Activated T-cell treated with anti-CD3 and anti-CD28 coated beads, Interleukin-2, amount 50 U/mL, for 72 hours (primary cell): ENCODE measurements at places on chromosomes 2 and 18. TPM values are rescaled to one million over a fixed set of nuclear protein-coding genes. Genes with fewer than 3 reads are reported as not detected.

DNA sequence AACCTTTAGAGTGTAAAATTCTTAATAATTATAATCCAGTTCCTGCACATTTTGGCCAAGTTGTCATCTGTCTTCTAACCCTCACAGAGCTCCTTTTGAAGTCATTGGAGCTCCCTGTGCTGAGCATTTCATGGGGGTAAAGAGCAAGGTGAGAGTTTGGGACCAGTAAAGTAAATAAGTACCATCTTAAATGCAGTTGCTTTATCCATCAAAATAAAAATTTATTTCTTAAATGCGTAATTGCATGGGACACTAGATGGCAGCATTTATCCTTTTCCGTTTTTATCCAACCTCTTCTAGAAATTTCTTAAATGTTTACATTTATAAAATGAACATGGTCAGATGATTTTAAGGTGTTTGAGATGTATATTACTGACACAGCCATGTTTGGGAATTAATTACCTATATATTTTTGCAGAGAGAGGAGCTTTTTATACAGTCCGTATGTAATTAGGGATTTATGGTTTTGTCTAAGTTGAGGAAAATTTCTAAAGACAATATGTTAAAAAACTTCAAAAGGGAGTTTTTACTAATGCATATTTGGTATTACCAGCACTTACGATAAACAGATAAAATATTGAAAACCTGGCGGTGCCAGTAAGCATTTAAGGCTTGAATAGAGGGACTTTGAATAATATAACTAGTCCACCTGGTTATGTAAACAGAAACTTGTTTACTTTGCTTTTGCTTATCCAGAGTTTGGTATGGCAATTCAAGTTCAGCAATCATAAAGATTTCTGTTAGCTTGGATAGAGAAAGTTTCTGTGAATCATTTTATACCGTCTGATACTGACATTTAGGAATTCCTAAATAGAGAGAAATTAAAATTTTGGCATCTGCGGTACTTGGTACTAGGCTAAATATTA is 54.5 kb downstream of the ACSL3 start:
- no peaks in the 10 kb centered on the region for H3K27me3 ChIP-seq
- no peak for DNase-seq
- H3K27ac ChIP-seq, result no peak overlapping the region
- peaks cover 30% of the 10 kb centered on the region for H3K4me1 ChIP-seq

DNA sequence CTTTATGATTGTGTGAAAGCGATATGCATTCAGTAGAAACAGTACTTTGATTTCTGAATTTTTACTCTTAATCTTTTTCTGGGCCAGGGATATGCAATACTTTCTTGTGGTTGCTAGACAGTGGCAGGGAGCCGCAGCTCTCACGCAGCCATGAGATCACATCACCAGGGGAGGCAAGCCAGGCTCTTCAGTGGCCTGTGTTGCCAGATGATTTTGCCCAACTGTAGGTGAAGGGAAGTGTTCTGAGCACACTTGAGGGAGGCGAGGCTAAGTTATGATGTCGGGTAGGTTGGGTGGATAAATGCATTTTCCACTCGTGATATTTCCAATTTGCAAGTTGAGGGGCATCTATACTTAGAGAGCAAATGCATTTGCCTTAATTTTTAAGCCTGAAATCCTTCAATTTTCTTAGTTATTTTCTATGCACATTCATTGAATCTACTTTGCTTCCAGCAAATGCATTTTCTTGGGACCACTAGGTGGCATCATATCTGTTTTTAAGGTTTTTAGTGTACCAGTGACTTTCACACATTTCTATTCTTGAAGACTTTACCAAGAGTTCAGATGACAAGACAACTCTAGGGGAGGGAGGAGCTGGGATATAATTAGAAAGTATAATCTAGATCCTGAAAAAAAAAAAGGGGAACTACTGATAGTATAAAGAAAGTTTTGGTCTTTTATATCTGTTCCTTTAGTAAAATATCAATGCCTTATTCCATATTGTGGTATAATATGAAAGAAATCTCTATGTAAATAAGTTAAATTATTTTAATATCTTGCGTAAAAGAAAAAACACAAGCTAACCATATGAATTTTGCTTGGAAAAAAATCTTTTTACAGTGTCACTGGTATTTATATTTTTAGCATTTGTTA is 643.3 kb downstream of the SOCS6 start:
- H3K27ac ChIP-seq, result no peak overlapping the region
- peaks cover 6% of the 10 kb centered on the region for H3K4me1 ChIP-seq
- H3K36me3 ChIP-seq, result no peaks in the 10 kb centered on the region
- DNase-seq, result no peak

DNA sequence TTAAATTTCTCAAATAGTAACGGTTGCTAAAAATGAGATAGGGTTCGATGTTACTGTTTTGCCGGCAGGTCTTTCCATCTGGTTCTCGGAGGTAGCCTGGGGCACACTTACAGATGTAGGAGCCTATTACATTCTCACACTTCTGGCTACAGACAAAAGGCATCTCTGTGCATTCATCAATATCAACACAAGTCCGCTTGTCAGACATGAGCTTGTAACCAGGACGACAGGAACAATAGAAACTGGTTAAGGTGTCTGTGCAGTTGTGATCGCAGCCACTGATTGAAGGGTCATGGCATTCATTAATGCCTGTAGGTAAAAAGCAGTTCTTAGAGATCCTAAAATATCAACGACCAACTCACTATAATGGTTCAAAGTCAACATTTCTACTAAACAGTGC is 116.3 kb downstream of the DHRS9 start:
- no peak for DNase-seq
- H3K4me1 ChIP-seq, result no peaks in the 10 kb centered on the region
- no peaks in the 10 kb centered on the region for H3K27me3 ChIP-seq
- no peak overlapping the region for H3K27ac ChIP-seq

GRCh38 chr18:40685219-40685618 is 1269.8 kb upstream of the PIK3C3 start:
- no peak overlapping the region for H3K4me3 ChIP-seq
- no peaks in the 10 kb centered on the region for H3K4me1 ChIP-seq
- H3K27ac ChIP-seq, result no peak overlapping the region
- DNase-seq, result no peak
- H3K36me3 ChIP-seq, result no peaks in the 10 kb centered on the region

The NDC80 gene
- total RNA-seq, result 113 TPM

DNA sequence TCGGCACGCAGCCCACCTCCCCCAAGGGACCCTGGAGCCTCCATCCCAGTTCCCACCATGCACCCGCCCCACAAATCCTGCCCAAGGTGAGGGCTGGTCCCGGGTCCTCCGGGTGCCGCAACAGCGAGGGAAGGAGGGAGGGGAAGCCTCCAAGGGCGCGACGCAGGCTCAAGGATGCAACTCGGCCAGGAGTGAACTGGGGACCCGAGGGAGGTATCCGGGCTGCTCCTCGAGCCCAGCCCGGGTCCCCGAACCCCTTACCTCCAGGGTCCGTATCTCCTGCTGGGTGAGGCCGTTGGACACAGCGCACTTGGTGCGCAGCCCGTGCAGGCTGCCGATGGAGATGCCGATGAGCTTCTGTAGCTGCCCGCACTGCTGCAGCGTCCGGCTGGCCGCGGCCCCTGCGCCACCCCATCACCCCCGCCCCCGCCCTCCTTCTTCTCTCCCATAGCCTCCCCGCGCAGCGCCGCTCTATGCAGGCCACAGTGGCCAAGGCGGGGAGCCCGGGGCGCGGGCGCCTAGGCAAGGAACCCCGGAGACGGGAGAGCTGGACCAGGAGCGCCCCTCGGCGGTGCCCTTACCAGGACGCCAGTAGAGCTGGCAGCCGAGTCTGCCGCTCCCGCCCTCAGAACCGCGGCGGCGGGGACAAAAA is 124.1 kb downstream of the ANKRD30BL start:
- no peaks in the 10 kb centered on the region for H3K4me1 ChIP-seq
- H3K36me3 ChIP-seq, result peaks cover 1% of the 10 kb centered on the region
- H3K27me3 ChIP-seq, result peaks cover 22% of the 10 kb centered on the region
- peak overlapping the region; percentile 74 for H3K4me3 ChIP-seq
- peak; percentile 13 for DNase-seq
- no peak overlapping the region for H3K27ac ChIP-seq

GRCh38 chr2:64085936-64086335 is 58.3 kb downstream of the PELI1 start:
- DNase-seq, result no peak
- peaks cover 9% of the 10 kb centered on the region for H3K4me1 ChIP-seq
- no peak overlapping the region for H3K4me3 ChIP-seq

GRCh38 chr2:165561516-165561915 is 92.0 kb downstream of the CSRNP3 start:
- no peak overlapping the region for H3K4me3 ChIP-seq
- no peak overlapping the region for H3K27ac ChIP-seq

DNA sequence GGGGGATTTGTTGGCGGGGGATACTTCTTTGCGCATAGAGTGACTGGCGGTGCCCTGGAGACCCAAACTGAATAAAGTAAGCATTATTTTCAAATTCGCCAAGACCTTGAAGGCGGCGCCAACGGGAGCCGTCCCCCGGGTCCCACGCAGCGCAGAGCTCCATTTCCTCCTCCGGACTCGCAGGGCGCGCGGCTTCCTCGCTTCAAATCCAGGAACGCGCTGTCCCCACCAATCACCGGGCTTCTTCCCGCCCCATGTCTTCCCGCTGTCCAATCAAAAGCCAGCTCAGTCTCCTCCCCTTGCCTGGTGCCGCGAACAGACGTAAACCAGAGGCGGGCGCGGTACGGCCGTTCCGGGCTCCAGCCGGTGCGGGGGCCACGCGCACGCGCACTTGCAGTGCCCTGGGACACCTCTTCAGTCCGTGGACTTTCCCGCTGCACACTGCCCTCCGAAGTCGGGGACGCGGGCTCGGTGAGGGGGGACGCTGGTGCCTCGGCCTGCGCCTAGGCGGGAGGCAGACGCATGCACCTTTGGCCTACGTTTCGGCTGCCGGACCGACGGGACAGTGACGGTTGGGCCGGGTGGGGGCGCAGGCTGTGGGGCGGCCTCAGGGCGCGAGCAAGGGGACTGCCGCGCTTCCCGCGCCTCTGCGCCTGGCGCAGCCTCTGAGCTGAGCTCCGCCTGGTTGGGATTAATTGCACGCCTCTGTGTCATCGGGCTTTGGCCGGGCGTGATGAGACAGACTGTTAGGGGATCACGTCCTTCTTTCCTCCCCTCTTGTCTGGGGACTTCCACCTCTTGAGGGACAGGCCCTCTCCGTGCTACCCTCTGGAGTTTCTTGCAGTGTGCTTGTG is at the start of gene CEP192:
CEP192 (plus strand) TSS at position 396 of the 854 bp plus-strand sequence. CDS start 8,063 bp downstream, outside the sequence.
- peaks cover 15% of the 10 kb centered on the region for H3K36me3 ChIP-seq
- H3K27ac ChIP-seq, result peak within 1 kb of the TSS; percentile 99
- H3K4me3 ChIP-seq, result peak within 1 kb of the TSS; percentile 99
- DNase-seq, result peak; percentile 98

The FSHR gene
- not detected for total RNA-seq

GRCh38 chr18:34821669-34822210 is 111.6 kb downstream of the DTNA start:
- no peak overlapping the region for H3K27ac ChIP-seq
- DNase-seq, result no peak
- H3K4me1 ChIP-seq, result peaks cover 3% of the 10 kb centered on the region
